ENCODE measurements at places on chromosomes 4 and X. TPM values are rescaled to one million over a fixed set of nuclear protein-coding genes. Genes with fewer than 3 reads are reported as not detected.

The FGFR3 gene
- 0.06 TPM for polyA plus RNA-seq

DNA sequence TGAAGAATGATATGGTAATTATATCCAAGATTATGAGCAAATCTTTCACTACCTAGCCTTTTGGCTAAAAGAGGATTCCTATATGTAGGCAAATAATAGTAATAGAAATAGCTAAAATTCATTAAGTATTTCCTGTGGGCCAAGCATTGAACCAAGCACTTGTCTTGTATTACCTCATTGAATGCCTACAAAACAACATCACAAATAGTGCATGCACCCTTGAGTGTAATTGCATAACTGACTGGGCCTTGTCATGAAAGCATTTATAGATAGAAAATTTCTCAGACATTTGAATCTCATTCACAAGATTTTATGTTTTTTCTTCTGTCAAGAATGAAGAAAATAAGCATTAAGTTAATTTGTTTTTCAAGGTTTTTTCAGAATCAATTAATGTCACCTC lies 3.9 kb upstream of the HPGDS start:
- DNase-seq = no peak

The PPM1K gene
- 9.6 TPM for polyA plus RNA-seq

- DNase-seq = no peak
Measured at GRCh38 chrX:50853399-50853798, 39.4 kb upstream of the SHROOM4 start.

The GATA1 gene
- not detected for polyA plus RNA-seq

All from AG04450 (cell line).